ENCODE measurements at places on chromosomes 7 and 10.

DNA sequence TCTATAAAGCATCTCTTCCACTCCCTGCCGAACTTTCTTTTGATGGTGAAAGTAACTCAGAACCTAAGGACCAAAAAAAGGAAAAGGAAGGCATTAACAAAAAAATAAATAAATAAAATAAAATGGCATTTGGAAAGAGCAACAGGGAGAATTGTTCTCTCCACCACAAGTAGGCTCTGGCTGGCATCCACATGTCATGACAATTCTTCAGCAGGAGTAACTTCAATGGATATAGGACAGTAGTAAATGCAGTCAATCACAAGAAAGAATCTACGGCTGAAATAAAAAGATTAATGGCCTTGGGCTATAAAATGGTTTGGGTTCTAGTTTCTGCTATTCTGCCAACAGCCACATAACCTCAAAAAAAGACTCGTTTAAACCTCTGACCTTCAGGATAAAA is 23.9 kb downstream of the NCAPG2 start:
- DNase-seq = no peak

DNA sequence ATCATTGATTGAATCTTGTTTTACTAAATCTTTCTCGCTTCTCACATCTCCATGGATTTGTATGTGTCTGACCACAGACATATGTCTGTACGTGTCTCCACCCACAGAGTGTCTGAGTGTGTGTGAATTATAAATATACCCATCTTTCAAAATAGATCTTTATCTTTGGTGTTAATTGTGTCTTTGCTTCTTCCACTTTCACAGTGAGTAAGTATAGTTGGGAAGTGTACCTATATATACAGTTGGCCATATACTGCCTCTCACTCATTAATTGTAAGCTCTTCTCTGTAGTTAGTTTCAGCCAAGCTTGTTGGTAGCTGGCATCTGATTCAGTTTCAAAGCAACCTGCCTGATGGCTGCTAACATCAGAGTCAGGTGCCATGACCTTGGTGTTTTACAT is 18.4 kb downstream of the EEPD1 start:
- no peak for DNase-seq

GRCh38 chr7:108613147-108613948 is 43.7 kb downstream of the DNAJB9 start:
- no peak for DNase-seq

DNA sequence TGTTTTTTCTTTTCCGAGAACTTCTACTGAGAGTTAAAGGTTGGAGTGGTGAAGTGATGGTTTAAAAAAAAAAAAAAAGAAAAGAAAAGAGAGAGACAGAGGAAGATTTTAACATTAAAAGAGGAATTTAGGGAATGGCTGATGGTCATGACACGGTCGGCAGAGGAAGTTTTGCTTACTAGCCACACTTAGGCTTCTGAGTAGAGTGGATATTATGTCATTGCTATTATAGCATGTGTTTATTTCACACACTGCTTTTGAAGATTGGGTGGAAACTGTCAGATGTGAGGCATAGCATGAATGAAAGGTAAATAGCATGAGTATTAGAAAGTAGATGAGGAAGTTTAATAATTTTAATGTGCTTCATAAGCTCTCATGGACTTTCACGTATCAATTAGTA is 2.5 kb downstream of the KAT6B start:
- DNase-seq = no peak

DNA sequence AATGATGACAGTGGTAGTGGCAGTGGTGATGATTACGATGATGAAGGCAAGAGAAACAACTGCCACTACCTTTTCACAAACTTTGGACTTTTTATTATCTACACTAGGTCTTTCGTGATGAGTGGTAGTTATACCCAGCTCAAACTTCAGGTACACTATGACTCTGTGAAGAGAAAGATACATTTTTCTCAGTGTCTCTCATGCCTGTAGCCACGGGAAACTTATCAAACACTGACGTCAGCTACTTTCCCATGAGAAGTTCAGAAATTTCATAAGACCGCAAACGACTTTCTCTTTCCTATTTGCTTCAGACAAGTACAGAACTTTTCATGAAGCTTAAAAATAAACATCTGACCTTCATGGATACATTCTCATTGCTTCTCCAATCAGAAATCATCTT is 57.0 kb downstream of the CALD1 start:
- DNase-seq = no peak

- no peak for DNase-seq
Measured at GRCh38 chr10:126021833-126022500, 125.6 kb downstream of the FANK1 start.

DNA sequence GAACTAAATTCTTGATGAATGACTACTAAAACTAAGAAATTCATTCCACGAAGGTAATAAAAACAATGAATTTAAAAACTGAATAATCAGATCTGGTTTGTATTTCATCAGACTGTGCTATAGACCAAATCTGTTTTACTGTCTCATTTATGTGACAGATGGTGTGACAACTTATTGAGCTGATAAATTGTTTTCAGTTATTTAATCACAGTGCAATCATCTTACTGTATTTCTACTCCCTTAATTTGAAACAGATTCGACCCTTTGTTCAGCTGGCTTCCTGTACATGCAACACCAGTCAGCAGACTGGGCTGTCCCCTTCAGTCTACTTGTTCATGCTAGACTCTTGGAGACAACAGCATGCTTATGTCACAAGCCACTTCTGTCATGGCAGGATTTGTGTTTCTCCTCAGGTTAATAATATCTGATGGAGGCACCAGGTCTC is 150.9 kb downstream of the MBL2 start:
- DNase-seq = no peak

- no peak for DNase-seq
Measured at GRCh38 chr10:131242007-131242406, 69.5 kb downstream of the TCERG1L start.

- DNase-seq = no peak
Measured at GRCh38 chr7:155090684-155091083, 20.6 kb downstream of the HTR5A start.

DNA sequence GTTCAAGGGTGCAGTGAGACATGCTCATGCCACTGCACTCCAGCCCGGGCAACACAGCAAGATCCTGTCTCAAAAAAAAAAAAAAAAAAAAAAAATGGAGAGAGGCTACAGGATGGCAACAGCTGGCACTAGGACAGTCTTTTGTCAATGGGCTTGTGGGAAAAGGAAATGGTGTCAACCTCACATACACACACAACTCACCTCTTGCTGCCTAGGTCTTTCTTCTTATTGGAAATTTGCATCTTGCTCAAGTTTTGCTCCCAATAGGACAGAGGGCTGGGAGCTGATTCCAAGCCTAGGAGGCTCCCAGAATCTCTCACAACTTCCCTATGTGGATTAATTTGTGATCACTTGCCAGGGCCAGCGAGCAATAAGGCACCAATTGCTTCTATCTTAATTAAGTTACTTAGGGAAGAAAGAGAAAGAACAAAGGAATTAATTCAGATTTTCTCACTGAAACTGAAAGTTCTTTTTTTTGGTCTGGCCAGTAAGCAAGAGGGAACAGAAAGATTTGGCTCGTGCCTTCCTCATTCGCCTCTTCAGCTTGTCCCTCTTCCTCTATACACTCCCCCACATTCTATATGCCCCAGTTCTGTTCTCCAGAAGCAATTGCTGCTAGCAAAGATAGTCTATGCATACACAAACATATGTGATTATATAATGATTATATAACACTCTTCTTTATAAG is 33.8 kb downstream of the MAP3K8 start:
- DNase-seq = no peak

DNA sequence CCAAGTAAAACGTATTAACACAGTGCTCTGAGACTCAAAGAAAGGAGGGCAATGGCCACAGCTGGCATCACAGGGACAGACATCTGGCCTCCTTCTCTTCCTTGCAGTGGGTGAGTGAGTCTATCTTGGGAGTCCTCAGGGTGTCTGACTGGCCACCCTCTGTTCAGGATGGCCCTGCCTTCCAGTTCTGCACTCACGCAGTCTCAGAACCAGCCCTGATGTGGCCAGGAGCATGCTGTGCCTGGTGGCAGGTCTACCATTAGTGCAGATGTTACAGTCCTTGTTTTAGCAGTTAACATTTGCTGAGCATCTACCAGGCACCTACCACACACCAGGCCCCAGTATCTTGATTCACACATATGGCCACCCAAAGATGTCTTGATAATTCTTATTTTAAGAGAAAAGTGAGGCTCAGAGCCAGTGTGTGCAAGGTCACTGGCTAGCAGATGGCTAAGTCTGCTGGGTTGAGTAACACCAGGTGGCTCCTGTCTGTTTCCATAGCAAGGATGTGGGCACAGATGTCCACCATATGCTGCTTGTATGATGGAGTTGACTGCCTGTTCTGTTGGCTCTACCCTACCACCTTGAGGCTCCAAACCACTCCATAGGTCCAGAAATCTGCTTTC is 23.2 kb upstream of the ARHGAP22 start:
- no peak for DNase-seq

DNA sequence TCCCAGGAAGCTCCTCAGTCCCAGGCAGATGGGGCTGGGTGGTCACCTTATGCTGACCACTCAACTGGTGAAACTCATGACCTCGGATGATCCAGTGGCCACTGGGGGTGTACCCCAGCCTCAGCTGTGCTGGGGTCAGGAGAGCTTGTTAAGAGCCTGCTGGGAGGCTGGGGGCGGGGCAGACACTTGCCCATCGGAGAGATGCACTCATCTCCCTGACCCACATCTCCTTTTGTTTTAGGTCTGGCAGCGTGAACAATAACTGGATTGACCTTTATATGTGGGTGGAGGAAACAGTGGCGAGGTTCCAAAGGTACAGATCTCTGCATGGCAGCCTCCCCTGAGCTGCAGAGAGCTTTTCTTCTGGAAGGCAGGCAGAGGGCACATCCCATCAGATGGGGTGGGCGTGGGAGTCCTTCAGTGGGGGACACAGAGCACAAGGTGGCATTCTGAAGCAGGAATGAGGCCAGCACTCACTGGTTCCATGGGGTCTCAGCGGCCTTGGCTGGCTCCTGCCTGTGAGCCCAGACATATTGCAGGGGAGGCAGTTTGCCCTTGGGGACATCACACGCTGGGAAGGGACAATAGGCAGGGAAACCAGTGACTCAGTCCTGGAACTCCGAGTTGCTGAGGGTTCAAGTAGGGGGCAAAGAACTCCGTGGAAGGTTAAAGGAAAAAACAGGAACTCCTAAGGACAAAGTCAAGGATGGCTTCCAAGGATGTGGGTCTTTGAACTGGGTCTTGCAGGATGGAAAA is 5.2 kb downstream of the ANTXRL start:
- DNase-seq = no peak

DNA sequence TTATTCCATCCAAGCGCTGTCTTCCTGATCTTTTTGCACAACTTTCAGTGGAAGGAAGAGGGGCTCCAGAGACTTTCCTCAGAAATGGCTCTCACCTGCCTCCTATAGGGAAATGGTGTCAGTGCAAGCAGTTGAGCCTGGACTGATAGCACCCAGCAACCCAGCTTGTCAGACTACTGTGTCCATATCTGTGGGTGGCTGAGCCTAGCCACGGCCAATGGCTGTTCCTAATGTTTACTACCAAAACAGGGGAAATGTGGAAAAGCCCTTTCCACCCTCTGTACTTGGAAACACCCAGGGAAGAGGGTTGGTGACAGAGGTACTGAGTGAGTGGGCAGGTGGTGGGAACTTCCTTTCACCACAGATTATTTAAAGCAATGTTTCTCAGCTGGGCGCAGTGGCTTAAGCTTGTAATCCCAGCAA is 4.3 kb upstream of the YKT6 start:
- no peak for DNase-seq

DNA sequence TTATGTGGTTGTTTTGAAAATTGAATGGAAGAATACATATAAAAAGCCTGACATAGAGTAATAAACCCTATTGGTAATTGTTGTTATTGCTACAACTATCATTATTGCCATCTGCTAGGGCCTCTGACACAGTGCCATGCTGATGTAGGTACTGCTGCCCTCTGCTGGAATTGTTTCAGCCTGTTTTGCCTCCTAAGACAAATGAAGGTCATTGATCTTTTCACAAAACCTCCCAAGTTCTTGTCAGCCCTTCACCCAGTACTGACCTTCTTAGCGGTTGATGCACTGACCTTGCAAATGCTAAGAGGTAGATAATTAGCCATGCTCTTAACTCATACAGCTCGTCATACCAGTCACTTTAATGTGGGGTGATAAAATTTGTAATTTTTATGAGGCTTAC is 975.2 kb downstream of the SORCS1 start:
- DNase-seq = peak; percentile 1

DNA sequence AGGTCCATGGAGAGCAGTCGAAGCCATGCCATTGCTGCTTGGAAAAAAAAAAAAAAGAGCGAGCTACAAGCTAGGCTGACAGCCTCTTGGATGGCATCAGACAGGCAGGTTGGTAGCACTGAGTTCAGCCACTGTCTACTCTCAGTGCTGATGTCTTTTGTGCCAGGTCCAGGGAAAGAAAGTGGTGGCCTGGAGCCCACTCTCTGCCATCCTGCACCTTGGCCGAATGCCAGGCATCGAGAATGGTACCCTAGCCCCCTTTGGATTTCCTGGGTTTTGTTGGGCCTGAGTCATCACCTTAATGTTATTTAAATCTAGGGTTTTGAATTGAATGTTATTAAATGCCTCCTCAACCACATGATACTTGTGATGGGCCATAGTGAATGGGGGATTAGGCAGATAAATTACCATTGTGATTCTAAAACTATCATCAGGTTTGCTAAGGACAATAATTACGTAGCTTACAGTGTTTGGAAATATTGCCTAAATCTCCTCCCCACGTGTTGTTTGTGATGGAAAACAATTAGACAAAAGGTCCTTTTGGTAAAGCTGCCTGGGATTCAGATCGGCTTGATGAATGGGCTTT is 195.7 kb upstream of the GPR26 start:
- no peak for DNase-seq

DNA sequence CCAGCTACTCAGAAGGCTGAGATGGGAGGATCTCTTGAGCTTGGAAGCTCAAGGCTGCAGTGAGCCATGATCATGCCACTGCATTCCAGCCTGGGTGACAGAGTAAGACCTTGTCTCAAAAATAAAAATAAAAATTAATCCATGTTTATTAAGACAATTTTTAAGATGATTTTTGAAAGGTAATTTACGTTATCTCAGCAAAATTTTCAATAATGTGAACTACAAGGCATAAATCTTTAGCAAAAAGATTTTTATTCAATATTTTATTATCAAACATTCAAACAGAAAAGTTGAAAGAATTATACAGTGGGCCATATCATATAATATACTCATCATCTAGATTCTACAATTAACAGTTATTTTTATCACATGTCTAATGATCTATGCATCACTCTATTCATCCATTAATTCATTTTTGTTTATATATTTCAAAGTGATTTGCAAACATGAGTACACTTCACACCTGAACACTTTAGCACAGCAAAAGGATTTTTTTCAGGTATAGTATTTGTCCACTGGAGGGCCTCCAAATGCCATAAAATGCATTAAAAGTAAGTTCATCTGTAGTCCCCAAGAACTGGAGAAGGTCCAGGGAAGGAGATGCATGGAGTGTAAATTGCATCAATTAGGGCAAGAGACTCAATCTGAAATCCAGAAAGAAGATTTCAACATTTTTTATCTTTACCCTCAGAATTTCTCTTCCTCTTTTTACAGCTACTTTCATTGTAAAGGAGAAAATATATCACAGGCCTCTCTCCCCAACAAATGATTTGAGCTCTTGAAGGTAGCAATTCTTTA is 38.6 kb upstream of the RSBN1L start:
- DNase-seq = peak; percentile 10
